Fibroblast of villous mesenchyme (primary cell): ENCODE measurements at places on chromosomes 4 and X. TPM values are rescaled to one million over a fixed set of nuclear protein-coding genes. Genes with fewer than 3 reads are reported as not detected.

The GDPD2 gene
- total RNA-seq: not detected in 2 replicates

The MTNR1A gene
- total RNA-seq: not detected in 2 replicates

The GRPEL1 gene
- total RNA-seq: 17.1 and 32.8 TPM in 2 replicates

DNA sequence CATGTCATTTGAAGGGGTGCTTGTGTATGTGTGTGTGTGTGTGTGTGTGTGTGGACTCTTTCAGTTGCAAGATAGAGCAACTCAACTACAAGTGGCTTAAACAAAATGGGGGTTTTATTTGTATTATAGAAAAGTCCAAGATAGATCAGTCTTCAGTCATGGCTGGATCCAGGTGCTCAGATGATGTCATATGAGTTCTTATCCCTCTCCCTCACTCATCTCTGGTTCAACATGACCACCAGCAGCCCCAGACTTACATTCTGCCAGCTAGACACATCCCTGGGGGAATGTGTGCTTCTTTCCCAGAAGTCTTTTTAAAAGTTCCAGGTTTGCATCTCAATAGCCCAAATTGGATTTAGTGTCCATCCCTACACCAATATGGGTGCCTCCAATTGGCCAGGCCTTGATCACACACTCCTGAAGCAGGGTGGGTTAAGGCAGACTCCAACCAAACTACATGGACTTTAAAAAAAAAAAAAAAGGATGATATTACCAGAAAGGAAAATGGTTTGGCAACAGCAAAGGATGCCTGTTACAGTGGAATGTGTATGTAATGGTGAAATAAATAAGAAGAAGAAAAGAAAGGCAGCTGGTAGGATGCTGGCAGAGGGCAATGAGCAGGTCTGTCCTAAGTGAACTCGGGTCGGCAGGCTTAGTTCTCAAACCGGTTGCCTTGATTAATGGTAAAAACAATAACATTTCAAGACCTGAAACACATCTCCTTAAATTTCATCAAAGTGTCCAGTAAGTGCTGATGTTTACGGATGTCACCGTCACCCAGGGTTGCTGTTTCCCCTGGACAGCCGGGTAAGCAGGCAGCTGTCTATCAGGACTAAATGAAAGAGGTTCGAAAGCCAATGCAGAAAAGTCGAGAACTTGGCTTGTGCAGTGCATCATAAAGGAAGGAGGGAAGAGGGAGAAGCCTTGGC is 107.7 kb downstream of the SMIM20 start:
- no peak for DNase-seq

The PIM2 gene
- total RNA-seq: 4.5 and 12.5 TPM in 2 replicates

GRCh38 chrX:9995855-9996339 is 28.7 kb downstream of the CLDN34 start:
- DNase-seq: peak; percentile 80

DNA sequence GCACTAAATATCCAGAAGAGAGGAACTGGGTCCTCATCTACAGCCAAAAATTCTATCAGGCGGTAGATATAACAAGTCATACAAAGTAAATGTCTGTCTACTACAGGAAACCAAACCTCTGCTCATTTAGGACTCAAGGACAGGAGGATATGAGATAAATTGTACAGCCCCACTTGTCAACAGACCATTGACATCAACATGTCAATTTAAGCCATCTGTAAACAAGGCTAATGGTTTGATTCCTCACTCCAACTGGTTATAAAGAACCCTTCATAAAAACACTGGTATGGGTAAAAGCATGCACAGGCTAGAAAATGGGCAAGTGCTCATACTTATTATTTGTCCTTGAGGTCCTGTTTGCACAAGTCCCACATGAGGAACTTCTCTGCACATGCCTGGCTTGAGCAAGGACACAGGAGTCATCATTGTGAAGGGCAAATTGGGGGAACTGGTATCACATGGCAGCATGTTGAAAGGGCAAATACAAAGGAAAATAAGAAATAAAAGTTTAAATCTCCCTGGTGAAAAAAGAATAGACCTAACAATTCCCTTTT is 13.2 kb downstream of the RTL8B start:
- no peak for DNase-seq

DNA sequence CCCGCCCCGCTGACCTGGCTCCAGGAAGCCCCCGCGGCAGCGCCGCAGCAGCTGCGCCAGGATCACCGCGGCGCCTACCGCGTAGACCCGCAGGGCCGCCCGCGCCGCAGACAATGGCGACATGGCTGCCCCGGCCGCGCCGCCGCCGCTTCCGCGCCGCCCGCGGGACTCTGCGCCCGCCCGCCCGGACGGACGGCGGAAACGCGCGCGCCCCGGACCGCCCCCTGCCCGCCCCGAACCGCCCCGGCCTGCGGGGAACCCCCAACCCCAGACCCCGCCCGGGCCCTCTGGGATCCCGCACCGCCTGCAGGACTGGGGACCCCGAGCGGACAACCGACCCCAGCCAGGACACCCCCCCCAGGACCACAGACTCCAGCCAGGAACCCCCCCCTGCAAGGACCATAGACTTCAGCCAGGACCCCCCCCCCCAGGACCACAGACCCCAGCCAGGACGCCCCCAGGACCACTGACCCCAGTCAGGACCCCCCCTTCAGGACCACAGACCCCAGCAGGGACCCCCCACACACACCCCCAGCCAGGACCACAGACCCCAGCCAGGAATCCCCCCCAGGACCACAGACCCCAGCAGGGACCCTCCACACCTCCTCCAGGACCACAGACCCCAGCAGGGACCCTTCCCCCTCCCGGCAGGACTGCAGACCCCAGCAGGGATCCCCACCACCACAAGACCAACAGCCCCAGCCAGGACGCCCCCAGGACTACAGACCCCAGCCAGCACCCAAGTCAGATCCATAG is at the start of the genes DHRSX and ZBED1:
DHRSX (minus strand) TSS at position 174 of the 756 bp plus-strand sequence; CDS start at position 123, 51 bp downstream.
ZBED1 (minus strand) TSS at position 174 of the 756 bp plus-strand sequence. CDS start 10,257 bp downstream, outside the sequence.
- peak; percentile 8 for DNase-seq

DNA sequence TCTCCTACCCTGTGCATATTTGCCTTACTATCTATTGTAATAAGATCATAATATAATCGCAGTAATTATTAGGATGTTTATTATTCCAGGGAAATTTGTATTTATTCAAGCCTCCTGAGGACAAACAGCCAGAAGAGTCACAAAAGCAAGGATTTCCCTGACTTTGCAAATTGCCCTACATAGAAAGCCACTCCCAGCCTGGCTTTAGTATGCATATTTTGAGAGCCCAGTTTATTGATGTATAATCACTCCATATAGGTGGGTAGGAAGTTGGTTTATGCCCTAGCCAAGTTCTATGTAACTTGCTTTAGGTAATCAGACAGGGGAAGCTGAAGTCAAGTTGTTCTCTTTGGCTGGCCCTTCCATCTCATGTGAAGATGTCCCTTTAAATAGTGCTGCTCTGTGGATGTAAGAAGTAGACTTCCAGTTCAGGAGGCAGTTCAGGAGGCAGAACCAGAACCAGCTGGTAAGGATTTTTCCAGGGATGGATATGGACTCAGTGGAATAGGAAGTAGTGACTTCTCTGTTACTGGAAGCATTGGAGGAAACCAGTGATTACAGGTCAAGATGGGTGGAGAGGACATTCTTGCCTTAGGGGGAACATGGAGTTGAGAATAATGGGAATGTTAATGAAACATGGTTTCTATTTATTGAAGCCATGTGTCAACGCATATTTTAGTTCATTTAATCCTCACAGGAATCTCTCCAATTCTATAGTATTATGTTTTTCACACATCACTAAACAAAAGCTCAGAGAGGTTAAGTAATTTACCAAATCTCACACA is 70.5 kb upstream of the KIT start:
- DNase-seq: no peak

DNA sequence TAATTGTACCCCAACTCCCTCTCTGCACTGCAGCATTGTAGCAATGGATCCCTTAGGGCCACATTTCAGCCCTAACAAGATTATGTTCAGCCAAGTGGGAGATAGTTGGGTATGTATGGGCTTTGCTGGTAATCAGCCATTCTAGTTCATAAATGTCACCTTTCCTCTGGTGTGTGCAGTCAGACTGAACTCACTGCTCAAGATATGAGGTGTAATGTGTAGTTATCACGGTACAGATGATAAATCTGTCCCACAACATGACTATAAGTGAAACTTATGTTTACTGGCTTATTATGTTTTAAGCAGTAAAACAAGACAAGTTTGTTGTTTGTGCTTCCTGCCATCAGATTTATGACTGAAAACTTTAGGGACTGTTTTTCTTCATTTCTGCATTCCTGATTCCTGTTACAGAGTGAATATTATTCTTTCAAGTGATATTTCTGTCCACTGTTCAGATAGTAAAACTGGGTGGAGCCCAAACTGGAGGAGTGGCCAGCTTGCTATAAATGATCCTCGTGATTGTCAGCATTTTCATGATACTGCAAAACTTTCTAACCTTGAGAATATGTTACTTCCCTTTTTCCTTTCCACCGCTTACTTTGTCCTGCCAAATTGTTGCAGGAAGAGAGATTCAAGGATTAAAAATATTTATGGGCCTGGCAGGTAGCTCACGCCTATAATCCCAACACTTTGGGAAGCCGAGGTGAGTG is 44.9 kb downstream of the ANAPC4 start:
- DNase-seq: peak; percentile 16

- DNase-seq: no peak
Measured at GRCh38 chr4:1601852-1602654, 82.1 kb downstream of the FAM53A start.

DNA sequence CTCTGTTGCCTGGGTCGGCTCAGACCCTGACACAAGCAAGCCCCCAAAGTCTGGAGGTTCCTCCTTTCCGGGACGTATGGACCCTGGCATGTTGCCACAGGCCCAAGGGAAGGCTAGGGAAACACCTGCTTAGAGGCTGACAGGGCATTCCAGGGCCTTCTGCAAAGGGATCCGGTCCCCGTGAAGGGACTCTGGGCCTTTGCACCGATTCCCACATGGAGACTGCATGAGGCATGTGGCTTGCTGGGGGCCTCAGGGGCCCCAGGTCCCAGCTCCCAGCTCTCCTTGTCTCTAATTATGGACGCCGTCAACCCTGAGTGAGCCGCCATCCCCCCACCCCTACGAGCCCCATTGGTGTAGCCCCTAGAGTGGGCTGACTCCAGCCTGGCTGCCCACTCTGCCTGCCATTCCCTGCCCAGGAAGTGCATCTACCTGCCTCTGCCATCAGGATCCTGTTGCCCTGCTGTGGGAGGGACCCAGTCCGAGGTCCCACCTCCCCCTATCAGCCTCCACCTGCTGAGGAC is 4.2 kb upstream of the RGS12 start:
- no peak for DNase-seq
